ENCODE measurements at places on chromosomes 6 and 20. TPM values are rescaled to one million over a fixed set of nuclear protein-coding genes. Genes with fewer than 3 reads are reported as not detected.

Gene SNAP25
- not detected for polyA plus RNA-seq

Gene KCNK5
- polyA plus RNA-seq, result not detected

Gene SLC17A9
- 25.5 TPM for polyA plus RNA-seq

Gene TTK
- not detected for polyA plus RNA-seq

Gene KIF25
- not detected for polyA plus RNA-seq

Gene PSORS1C2
- not detected for polyA plus RNA-seq

Gene TSPO2
- polyA plus RNA-seq, result not detected

Gene PI16
- polyA plus RNA-seq, result not detected

Gene CCDC170
- 7.0 TPM for polyA plus RNA-seq

Gene TCF19
- polyA plus RNA-seq, result 1.1 TPM

Gene BCKDHB
- 1.9 TPM for polyA plus RNA-seq

Gene EFCAB8
- polyA plus RNA-seq, result not detected

Gene CLVS2
- not detected for polyA plus RNA-seq

Gene C20orf202
- not detected for polyA plus RNA-seq

Gene SLC52A3
- not detected for polyA plus RNA-seq
